ENCODE measurements at places on chromosomes 5 and 9.

GRCh38 chr9:129237803-129238202, 59.7 kb upstream of the IER5L start:
- DNase-seq = no peak
- peaks cover 5% of the 10 kb centered on the region for H3K36me3 ChIP-seq
- peaks cover 59% of the 10 kb centered on the region for H3K4me1 ChIP-seq
- H3K27ac ChIP-seq = peak overlapping the region; percentile 84

DNA sequence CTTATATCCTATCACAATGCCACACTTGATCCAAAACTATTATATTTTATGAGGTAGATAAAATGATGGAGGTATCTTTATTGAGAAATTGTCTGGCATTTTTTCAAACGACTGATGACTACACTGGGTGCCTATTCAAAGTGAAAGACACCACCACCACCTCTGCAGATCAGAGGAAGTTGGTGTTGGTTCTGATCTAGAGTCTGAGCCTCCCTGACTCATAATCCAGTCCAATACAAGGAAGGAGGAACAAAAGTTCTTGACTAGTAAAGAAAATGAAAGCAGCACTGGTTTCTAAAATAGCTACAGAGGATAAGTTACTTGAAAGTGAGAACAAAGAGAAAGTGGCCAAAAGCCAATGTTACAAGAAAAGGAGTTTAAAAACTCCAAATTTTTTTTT, 139.9 kb downstream of the RFX3 start:
- no peak overlapping the region for H3K27ac ChIP-seq
- no peak overlapping the region for H3K4me3 ChIP-seq
- H3K4me1 ChIP-seq = peaks cover 17% of the 10 kb centered on the region
- DNase-seq = peak; percentile 30
- H3K27me3 ChIP-seq = no peaks in the 10 kb centered on the region
- H3K36me3 ChIP-seq = peaks cover 27% of the 10 kb centered on the region

DNA sequence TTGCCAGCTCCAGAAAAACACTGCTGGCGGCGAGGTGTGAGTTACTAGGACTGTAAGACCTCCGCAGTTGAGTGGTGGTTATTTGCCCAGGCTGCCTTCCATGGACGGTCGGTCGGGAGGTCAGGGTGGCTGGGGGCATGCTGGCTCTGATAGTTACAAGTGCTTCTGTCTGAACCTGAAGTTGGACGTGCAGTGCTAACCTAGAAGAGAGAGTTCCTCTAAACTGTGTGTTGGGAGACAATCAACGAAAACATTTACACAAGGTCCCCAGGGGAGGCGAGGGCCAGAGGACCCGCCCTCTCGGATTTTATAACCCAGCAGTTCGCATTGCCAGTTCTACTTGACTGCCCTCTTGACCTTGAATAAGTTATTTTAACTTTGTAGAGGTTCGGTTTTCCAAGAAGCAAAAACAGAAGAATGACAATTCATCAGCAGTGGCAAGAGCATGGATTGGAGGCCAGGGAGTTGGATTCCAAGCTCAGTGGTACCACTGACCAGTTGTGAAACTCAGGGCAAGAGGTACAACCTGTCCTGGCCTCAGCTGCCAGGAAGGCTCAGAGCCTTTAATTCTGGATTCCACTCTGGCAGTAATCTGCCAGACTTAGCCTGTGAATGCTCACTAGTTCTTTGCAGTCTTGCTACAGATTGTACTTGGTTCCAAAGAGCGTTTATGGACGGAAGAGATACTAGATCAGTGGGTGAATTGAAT, 28.7 kb upstream of the PDE8B start:
- no peak for DNase-seq
- H3K4me1 ChIP-seq = peaks cover 2% of the 10 kb centered on the region
- H3K27ac ChIP-seq = no peak overlapping the region
- no peak overlapping the region for H3K4me3 ChIP-seq
- peaks cover 57% of the 10 kb centered on the region for H3K27me3 ChIP-seq
- H3K36me3 ChIP-seq = no peaks in the 10 kb centered on the region

DNA sequence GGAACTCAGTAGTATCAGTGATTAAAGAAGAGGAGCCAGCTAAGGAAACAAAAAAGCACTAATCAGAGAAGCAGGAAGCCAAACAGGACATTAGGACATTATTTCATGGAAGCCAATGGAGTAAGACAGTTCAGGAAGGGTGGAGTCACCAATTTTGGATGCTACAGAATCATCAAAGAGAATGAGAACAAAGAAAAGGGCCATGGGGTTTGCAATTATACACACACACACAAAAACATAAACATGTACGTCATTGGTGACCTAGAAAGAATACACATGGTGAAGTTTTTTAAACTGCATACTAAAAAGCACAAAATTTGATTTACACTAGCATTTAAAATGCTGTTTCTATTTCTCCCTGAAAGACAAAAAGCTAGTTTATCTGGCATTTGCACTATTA, 96.8 kb upstream of the MRPS30 start:
- no peak overlapping the region for H3K27ac ChIP-seq
- H3K4me3 ChIP-seq = no peak overlapping the region
- H3K36me3 ChIP-seq = no peaks in the 10 kb centered on the region
- no peak for DNase-seq
- H3K4me1 ChIP-seq = no peaks in the 10 kb centered on the region
